RWPE2 (cell line): ENCODE measurements at places on chromosomes 13 and 19.

GRCh38 chr19:15669891-15670290, 3.0 kb upstream of the CYP4F12 start:
- no peaks in the 10 kb centered on the region for H3K4me1 ChIP-seq
- no peak overlapping the region for H3K4me3 ChIP-seq
- DNase-seq: no peak
- no peaks in the 10 kb centered on the region for H3K36me3 ChIP-seq
- H3K27me3 ChIP-seq: peaks cover 2% of the 10 kb centered on the region

DNA sequence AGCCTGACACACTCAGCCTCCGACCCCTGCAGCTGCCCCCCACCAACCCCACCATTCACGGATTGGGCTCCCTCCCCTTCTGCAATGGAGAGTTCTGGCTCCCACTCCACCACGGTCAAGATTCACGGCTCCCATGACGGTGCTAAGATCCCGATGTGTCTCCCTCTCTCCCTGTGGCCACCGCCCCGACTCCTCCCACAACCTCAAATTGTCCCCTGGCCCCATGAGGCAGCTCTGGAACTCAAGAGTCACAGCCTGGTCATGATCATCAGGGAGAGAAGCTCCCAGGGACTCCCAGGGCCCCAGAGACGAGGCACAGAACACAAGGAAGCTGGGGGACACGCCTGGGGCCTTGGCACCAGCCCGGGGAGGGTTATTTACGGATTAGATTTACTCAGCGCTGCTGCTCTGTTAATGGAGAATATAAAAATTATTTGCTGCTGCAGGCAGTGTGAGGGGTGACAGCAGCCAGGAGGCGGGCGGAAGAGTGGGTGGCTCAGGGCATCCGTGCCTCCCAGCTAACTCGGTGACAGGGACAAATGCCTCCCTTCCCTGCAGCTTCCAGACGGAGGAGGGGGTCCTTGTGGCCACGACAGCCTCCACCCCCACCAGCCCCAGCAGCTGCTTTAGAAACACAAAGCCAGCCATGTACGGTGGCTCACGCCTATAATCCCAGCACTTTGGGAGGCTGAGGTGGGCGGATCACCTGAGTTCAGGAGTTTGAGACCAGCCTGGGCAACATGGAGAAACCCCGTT, 184.2 kb downstream of the PTPRS start:
- DNase-seq: no peak
- no peaks in the 10 kb centered on the region for H3K36me3 ChIP-seq
- H3K27ac ChIP-seq: no peak overlapping the region
- no peaks in the 10 kb centered on the region for H3K27me3 ChIP-seq
- H3K4me3 ChIP-seq: no peak overlapping the region

GRCh38 chr19:47071731-47072130, 23.3 kb upstream of the TMEM160 start:
- no peaks in the 10 kb centered on the region for H3K4me1 ChIP-seq
- H3K4me3 ChIP-seq: no peak overlapping the region
- no peak overlapping the region for H3K27ac ChIP-seq
- H3K27me3 ChIP-seq: no peaks in the 10 kb centered on the region
- DNase-seq: no peak

GRCh38 chr19:10637894-10638293, 12.5 kb downstream of the SLC44A2 start:
- H3K27me3 ChIP-seq: no peaks in the 10 kb centered on the region
- peaks cover 85% of the 10 kb centered on the region for H3K36me3 ChIP-seq
- no peak for DNase-seq
- no peak overlapping the region for H3K27ac ChIP-seq
- no peaks in the 10 kb centered on the region for H3K4me1 ChIP-seq
- no peak overlapping the region for H3K4me3 ChIP-seq

GRCh38 chr13:34620074-34620850, 321.8 kb upstream of the NBEA start:
- H3K4me1 ChIP-seq: no peaks in the 10 kb centered on the region
- no peaks in the 10 kb centered on the region for H3K27me3 ChIP-seq
- no peak for DNase-seq
- no peaks in the 10 kb centered on the region for H3K36me3 ChIP-seq

DNA sequence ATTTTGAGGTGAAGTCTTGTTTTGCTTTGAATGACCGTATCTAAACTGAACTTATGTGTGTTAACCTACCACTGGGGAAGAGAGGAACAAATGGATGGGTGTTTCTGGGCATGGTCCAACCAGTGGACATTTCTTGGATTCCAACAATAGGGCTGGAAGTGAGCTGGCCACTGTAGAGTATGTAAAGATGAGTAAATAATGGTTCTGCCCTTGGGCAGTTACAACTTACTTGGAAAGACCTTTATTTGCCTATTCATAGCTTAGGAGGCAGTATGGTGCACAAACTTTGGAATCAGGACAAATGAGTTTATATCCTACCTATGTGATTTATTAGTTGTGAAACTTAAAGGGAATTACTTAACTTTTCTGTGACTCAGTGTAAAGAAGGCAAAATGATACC, 429.5 kb downstream of the HS6ST3 start:
- no peak for DNase-seq
- H3K4me1 ChIP-seq: no peaks in the 10 kb centered on the region
- no peak overlapping the region for H3K4me3 ChIP-seq
- no peaks in the 10 kb centered on the region for H3K27me3 ChIP-seq

DNA sequence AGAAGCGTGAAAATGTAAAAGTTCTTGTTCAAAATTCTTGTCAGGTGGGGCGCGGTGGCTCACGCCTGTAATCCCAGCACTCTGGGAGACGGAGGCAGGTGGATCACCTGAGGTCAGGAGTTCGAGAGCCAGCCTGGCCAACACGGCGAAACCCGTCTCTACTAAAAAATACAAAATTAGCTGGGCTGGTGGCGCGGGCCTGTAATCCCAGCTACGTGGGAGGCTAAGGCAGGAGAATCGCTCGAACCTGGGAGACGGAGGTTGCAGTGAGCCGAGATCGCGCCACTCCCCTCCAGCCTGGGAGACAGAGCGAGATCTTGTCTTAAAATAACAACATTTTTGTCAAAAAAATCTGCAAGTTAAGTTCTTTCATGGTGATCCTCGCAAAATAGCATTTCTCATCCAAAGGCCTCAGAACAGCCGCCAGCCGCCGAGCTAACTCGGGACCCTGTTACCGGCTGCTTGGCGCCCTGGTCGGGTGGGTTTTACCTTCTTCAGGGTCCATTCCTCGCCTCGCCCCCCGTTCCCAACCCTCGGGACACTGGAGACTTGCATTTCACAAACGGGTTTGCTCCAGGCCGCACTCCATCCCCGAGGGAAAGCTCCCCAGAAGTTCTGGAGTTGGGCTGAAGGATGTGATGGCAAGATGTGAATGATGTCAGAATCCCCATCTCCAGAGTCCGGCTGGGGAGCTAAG, 1.6 kb downstream of the LATS2 start:
- H3K4me3 ChIP-seq: peak overlapping the region; percentile 94
- no peaks in the 10 kb centered on the region for H3K27me3 ChIP-seq
- H3K36me3 ChIP-seq: no peaks in the 10 kb centered on the region; the same call in 1 of the 2 replicates
- peak overlapping the region; percentile 86 for H3K27ac ChIP-seq
- no peak for DNase-seq

DNA sequence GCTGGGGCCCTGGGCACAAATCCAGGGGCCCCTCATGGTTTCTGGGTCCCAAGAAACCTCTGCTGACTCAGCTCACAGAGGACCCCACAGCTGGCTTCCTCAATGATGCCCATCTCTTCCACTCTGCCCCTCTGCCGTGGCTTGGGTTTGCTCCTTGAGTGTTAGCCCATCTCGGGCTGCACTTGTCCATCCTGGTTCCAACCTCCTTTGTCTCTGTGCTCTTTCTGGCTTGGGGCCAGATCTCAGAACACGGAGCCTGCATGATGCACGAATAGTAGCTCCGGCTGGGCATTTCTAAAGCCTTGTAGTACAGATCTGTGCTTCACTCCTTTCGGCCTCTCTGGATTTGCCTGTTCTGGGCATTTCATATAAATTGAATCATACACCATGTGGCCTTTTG, 53.8 kb downstream of the F2RL3 start:
- no peaks in the 10 kb centered on the region for H3K27me3 ChIP-seq
- DNase-seq: no peak
- H3K4me1 ChIP-seq: no peaks in the 10 kb centered on the region
- no peaks in the 10 kb centered on the region for H3K36me3 ChIP-seq
- H3K27ac ChIP-seq: no peak overlapping the region
- H3K4me3 ChIP-seq: no peak overlapping the region

DNA sequence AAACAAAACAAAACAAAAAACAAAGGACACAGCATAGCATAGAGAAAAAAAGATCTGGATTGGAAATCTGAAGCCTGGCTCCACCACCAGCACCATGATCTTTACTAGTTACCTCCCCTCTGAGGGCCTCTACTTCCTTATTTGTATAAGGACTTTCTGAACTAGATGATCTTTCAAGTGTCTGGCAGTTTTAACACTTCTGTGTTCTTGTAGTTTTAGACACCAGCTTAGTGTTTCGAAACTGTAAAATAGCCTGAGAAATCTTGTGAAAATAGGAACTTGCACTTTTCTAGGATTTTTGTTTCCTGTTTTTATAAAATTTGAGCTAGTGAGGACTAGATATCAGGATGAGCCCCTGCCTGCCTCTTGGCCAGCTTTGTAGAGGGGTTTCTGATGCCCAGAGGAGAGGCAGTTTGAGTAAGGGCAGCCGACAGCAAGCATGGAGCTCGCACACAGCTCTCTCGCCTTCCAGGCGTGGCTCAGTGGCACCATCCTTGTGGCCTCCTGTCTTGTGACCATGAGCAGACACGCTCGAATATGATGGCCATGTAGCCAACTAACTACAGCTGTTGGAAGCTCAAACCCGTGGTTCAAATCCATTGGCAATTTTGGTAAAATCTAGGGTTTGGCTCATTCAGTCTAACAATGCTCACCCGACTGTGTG, 319.0 kb downstream of the KCNRG start:
- H3K4me3 ChIP-seq: no peak overlapping the region
- H3K4me1 ChIP-seq: no peaks in the 10 kb centered on the region
- no peaks in the 10 kb centered on the region for H3K36me3 ChIP-seq
- no peak for DNase-seq
- H3K27ac ChIP-seq: no peak overlapping the region
- no peaks in the 10 kb centered on the region for H3K27me3 ChIP-seq

- no peaks in the 10 kb centered on the region for H3K36me3 ChIP-seq
- no peaks in the 10 kb centered on the region for H3K27me3 ChIP-seq
- no peak within 1 kb of the TSS for H3K27ac ChIP-seq
- H3K4me3 ChIP-seq: no peak within 1 kb of the TSS
- no peak for DNase-seq
Measured at GRCh38 chr13:76948149-76948548, at the start of gene ACOD1. ACOD1 (plus strand) TSS chr13:76948511; CDS start chr13:76948559, 48 bp downstream.

DNA sequence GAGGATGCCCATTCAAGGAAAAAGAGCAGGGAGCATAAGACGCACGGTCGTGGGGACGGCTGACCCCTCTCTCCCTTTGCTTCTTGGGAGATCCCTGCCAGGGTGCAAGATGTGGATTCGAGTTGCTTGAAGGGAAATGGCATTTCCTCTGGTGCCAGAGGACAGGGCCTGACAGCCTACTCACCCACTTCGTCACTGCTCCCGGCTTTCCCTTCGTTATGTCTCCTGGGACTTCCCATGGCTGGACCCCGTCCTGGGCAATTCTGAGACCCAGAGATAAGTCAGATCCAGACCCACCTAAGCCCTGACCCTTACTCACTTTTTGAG, 1.2 kb downstream of the TBC1D17 start:
- H3K4me1 ChIP-seq: no peaks in the 10 kb centered on the region
- no peak for DNase-seq
- H3K27me3 ChIP-seq: no peaks in the 10 kb centered on the region
- peak overlapping the region; percentile 81 for H3K27ac ChIP-seq
- H3K36me3 ChIP-seq: peaks cover 34% of the 10 kb centered on the region

DNA sequence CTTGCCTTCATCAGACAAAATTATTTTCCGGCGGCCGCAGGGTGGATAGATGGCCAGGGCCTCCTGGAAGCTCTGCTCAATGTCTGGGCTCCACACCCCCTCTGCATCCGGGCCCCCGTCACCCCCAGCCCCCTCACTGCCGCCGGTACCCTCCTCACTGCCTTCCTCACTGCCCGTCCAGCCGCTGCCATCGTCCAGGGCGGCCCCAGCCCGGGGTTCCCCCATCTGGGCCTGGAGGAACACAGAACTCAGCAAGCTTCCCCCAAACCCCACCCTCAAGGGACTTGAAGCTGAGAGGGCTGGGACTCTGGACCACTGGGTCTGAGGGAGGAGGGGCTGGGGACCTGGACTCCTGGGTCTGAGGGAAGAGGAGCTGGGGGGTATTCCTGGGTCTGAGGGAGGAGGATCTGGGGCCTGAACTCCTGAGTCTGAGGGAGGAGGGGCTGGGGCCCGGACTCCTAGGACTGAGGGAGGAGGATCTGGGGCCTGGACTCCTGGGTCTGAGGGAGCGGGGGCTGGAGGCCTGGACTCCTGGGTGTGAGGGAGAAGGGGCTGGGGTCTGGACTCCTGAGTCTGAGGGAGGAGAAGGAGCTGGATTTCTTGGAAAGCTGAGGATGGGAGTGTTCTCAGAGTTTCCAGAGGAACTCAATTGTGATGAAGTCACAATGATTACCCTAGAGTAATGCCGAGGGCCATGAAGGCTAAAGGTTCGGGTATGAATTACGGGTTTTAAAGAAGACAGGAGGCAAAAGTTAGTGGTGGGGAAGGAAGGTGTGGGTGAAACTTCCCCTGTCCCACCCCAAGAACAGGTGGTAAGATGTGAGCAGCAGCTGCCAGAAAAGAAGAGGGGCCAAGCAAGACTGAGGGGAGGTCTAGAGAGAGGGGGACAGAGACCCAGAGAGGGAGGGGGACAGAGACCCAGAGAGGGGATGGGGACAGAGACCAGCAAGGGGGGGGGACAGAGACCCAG, 2.1 kb downstream of the TEAD2 start:
- no peak overlapping the region for H3K27ac ChIP-seq
- DNase-seq: no peak
- H3K36me3 ChIP-seq: peaks cover 8% of the 10 kb centered on the region
- no peak overlapping the region for H3K4me3 ChIP-seq
- no peaks in the 10 kb centered on the region for H3K27me3 ChIP-seq

- H3K27me3 ChIP-seq: no peaks in the 10 kb centered on the region
- no peaks in the 10 kb centered on the region for H3K36me3 ChIP-seq
- no peak for DNase-seq
- H3K4me3 ChIP-seq: no peak overlapping the region
Measured at GRCh38 chr13:21101865-21102576, 40.6 kb upstream of the LATS2 start.
